ENCODE measurements at places on chromosomes 3 and 15.

GRCh38 chr15:39332846-39333245 is 248.0 kb upstream of the THBS1 start:
- no peak for DNase-seq

GRCh38 chr3:45064512-45065372 is 38.6 kb downstream of the CLEC3B start:
- peak; percentile 70 for DNase-seq

DNA sequence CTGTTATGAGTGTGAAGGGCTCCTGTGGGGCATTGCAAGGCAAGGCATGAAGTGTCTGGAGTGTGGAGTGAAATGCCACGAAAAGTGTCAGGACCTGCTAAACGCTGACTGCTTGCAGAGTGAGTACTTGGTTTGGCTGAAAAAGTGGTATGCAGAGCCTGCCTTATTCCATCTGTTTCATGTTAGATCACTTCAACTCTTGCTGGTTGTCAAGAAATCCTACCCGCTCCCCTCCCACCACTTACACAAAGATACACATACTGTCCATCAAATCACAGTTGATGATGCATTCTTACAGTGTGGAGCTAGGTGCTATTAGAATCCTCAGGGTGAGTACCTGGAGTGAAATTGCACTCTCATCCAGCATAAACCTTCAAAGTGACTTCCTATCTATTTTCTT is 272.1 kb downstream of the UNC13C start:
- DNase-seq = no peak

- DNase-seq = no peak
These were observed 112.7 kb downstream of the OXSM start for GRCh38 chr3:25902586-25902985.
